ENCODE measurements at places on chromosomes 6 and 20.

DNA sequence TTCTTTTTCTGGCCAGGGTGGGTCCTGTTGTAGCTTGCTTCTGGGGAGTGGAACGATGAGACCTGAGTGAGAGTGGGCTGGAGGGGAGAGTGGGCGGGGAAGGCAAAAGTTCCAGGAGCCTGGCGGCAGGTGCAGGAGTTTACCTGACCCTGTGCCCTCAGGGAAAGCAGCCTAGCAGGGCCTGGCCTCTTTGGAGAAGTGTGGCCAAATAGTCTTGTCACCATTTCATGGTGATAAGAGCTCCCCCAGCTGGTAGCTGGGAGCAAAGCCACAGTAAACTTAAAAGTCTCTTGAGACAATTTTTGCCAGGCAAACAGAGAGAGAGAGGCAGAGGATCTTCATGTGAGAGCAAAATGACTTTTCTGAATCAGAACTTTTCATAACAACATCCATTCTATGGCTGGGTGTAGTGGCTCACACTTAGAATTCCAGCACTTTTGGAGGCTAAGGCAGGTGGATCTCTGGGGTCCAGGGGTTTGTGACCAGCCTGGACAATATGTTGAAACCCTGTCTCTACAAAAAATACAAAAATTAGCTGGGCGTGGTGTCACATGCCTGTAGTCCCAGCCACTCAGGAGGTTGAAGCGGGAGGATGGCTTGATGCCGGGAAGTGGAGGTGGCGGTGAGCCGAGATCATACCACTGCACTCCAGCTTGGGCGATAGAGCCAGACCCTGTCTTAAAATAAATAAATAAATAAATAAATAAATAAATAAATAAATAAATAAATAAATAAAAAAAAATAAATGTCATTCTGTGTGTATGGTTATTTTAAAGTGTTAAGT is 161.8 kb upstream of the SCGN start:
- DNase-seq, result peak; percentile 72

DNA sequence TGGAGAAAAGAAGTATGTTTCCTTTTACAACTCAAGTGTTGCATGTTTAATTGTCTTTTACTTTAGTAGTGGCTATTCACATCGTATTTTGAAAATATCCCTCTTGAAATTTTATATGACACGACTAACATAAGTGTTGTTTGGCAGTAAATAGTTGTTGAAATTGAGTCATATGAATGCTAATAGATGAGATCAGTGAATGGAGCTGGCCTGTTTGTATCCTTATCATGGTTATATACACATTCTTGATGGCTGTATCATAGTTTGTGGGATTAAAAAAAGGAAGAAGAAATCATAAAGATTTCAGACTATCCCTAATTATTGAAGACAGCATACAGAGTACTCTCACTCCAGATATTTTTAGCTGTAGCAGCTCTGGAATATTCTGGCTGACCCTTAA is 8.2 kb upstream of the RAE1 start:
- no peak for DNase-seq

DNA sequence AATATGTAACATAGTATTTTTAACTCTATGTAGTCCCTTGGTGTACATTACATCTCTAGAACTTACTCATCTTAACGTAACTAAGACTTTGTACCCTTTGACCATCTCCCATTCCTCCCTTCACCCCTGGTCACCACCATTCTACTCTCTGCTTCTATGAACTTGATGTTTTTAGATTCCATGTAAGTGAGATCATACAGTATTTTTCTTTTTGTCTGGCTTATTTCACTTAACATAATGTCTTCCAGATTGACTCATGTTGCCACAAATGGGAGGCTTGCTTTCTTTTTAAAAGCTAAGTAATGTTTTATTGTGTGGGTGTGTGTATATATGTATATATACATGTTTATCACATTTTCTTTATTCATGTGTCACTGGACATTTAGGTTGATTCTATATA is 55.8 kb downstream of the TMEM200A start:
- peak; percentile 58 for DNase-seq

DNA sequence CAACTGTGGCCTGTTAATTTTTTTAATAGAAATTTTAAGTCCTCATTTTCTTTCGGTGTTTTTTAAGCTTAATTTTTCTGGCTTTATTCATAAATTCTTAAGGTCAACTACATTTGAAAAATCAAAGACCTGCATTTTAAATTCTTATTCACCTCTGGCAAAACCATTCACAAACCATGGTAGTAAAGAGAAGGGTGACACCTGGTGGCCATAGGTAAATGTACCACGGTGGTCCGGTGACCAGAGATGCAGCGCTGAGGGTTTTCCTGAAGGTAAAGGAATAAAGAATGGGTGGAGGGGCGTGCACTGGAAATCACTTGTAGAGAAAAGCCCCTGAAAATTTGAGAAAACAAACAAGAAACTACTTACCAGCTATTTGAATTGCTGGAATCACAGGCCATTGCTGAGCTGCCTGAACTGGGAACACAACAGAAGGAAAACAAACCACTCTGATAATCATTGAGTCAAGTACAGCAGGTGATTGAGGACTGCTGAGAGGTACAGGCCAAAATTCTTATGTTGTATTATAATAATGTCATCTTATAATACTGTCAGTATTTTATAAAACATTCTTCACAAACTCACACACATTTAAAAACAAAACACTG is 10.1 kb downstream of the HFE start:
- peak; percentile 45 for DNase-seq

DNA sequence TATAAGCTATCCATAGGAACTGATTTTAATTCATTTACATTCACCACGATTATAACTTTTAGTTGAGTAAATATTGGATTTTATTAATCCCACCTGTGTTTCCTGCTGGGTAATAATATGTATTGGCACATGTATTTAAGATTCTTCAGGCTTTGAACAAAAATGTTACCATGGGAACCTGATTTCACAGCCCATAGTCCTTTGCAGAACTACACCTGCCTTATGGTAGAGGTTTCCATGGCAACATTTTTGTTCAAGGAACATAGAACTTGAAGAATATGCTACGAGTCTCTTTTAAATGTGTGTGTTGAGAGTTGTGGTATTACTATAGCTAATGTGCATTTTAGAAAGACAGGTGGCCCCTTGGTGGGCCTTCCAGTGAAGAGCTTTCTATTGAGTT is 317.4 kb downstream of the SAMD5 start:
- no peak for DNase-seq

- DNase-seq, result no peak
Measured at GRCh38 chr6:1500913-1501312, 108.8 kb upstream of the FOXC1 start.

DNA sequence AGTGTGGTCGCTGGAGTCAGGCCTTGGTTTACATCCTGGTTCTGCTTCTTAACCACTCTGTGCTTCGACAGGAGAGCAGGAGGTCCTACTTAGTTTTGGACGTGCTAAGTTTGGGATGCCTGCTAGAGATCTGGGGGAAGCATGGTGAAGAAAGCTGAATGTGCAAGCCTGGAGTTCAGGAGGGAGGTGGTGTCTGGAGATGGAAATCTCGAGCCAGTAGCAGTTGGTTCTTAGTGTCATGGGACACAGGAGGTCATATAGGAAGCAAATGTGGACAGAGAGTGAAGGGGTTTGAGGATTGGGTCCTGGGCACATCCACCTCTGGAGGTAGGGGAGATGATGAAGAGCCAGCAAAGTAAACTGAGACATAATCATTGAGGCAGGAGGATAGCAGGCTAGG is 131.4 kb downstream of the SYCP2 start:
- no peak for DNase-seq

DNA sequence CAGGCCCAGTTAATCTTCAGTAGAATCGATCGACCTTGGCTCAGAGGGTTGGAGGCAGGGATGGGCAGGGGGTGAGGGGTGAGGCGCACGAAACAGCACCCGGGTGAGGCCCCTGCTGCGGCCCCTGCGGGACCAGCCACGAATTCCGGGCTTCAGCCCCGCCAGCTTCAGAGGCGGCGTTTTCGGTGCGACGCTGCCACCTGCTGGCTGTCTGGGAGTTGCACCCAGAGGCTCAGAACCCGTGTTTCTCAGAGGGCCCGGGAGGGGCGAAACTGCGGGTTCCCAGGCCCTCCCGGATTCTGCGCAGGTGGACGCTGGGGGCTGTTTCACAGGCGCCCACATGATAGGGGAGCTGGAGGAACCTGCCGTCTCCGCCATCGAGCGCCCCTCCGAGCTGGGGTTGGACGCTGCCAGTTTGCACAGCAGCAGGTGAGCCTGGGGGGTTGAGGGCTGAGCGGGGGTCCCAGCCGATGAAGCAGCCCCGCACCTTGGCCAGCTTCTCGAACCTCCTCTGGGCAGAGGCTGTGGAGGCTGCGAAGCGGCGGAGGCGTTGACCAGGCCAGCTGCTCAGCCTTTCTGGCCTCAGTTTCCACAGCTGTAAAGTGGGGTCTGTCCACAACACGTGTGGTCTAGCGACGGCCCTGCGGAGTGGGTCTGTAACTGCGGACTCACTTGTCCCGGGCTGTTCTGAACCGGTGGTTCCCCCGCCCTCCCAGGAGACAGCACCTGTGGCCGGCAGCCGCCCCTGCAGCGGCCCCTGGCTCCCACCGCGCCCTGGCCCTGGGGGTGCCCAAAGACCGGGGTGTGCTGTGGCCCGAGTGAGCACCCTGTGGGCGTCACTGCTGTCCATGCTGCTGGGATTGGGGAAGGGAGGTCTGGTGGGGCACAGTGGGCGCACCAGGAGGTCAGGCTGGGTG is 2.5 kb upstream of the BHLHE23 start:
- DNase-seq, result peak; percentile 32

GRCh38 chr20:45890077-45890984 is 677 bp downstream of the NEURL2 start:
- peak; percentile 69 for DNase-seq

DNA sequence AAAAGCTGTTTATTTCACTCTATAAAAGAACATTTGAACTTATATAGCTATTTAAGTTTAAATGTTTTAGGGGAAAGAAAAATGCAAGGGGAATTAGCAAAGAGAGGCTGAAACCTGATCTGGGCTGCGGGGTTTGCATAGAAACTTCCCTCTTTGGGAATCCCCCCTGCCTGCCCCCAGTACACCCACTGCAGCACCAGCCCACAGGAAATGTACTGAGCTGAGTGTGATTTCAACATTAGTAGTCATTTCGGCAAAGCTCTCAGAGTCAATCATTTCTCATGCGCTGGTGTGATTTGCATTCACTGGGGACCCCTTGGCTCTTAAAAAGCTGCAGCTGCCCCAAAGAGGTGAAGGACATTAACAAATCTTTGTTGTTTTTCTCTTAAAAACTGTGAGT is 859.4 kb downstream of the MAFB start:
- no peak for DNase-seq

- DNase-seq, result no peak
Measured at GRCh38 chr6:135162678-135163439, 18.2 kb upstream of the MYB start.
